Effector memory CD4-positive, alpha-beta T cell (primary cell): ENCODE measurements at places on chromosomes 3 and 15.

- no peak for DNase-seq
These were observed 19.0 kb upstream of the DIPK2A start for GRCh38 chr3:143952569-143953072.

GRCh38 chr15:93803421-93804152, 427.8 kb upstream of the MCTP2 start:
- DNase-seq, result no peak

DNA sequence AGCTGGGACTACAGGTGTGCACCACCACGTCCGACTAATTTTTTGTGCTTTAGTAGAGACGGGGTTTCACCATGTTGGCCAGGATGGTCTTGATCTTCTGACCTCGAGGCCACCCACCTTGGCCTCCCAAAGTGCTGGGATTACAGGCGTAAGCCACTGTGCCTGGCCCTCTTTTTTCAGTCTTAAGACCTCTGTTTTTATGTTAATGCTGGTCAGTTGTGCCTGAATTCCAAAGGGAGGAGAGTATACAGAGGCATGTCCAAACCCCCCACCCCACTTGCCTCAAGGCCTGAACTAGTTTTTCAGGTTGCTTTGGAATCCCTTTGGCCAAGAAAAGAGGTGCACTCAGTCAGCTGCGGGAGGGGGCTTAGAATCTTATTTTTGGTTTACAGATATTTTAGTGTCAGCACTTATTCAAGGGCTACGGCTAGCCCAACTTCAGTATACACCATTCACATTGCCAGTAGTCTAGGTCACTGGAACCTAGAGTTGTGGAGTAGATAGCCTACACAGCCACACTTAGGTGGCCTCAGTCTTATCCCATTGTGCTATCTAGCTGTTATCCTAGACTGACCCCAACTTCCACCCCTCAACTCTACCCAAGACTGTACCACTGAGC, 128.0 kb upstream of the TPM1 start:
- DNase-seq, result no peak

DNA sequence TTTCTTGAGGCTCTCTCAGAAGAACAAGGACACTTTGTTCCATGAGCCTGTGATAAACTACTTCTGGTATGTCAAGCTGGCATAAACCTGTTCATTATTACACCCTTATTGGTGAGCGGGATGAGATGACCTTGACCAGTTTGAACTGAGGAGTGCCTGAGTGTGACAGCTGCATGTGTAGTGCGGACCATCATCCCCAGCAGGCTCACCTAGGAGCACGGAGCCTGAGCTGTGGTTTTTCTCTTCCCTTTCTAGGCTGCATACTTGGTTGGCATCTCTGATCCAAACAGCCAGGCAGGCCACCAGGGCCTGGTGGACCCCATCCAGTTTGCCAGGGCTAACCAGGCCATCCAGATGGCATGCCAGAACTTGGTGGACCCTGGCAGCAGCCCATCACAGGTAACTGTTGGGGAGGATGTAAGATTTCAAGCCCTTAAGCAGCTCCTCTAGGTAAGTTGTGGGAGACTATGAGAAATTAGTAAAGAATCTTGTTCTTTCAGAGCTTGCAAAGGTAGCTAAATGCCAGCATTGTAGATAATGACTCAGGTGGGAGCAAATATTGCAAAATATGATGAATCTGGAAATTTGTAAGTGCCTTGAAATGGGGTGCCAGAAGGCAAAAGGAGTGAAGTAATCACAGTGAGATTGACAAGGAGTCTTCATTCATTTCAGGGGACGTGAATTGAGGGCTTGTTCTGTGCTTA, 288.9 kb upstream of the TPM1 start:
- DNase-seq, result no peak

GRCh38 chr3:83169473-83169872, 1408.0 kb upstream of the GBE1 start:
- no peak for DNase-seq

- DNase-seq, result no peak
These were observed 118.3 kb downstream of the RFTN1 start for GRCh38 chr3:16395212-16395611.

- no peak for DNase-seq
These were observed 116.7 kb downstream of the FNDC3B start for GRCh38 chr3:172155897-172156585.

DNA sequence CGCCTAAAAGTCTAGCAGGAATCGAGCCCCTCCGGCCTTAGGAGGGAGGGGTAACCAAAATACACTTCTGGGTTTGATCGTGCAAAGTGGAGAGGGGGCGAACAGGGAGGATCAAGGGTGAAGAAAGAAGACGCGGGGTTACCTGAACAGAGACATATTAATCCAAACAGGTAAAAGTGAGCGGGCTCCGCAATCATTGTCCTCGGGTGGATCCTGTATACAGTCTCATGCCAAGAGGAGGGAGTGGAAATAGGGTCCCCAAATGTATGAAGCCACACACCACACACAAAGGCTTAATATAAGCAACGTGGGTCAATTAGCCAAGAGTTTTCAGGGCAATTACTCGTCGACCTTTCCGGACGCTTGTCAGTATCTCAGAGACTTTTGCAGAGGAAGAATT, 749.5 kb downstream of the ROBO1 start:
- no peak for DNase-seq

GRCh38 chr15:33795070-33795469, 173.2 kb upstream of the CHRM5 start:
- DNase-seq, result no peak

GRCh38 chr15:60536314-60536713, 57.4 kb upstream of the ICE2 start:
- no peak for DNase-seq

- DNase-seq, result no peak
These were observed 79.6 kb downstream of the TP63 start for GRCh38 chr3:189710620-189711402.

GRCh38 chr15:47504624-47505256, 212.6 kb upstream of the SEMA6D start:
- no peak for DNase-seq

GRCh38 chr3:17686613-17687012, 55.8 kb downstream of the TBC1D5 start:
- no peak for DNase-seq
